ENCODE measurements at places on chromosomes 5 and 9.
A peak's percentile ranks its signal among the peaks of the same experiment; 100 is the strongest.

DNA sequence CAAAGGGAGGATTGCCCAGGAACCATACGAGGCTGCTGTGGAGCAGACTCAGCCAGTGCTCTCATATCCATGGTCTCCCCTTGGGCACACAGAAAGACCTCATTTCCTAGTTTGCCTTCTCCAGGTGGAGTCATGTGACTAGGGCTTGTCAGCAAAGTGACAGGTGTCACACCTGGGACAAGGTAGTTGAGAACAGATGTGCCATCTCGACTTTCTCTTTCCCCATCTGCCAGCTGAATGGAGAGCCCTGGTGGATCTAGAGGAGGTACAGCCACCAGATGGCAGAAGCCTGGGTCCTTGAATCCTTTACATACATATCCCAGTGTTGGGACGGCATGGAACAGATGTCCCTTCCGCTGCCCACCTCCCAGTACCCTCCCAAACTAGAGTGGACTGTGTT is 42.9 kb upstream of the ALDOB start:
- DNase-seq, result no peak

GRCh38 chr5:1470762-1471211 is 25.5 kb upstream of the SLC6A3 start:
- no peak for DNase-seq

- DNase-seq, result no peak
Measured at GRCh38 chr5:89580976-89581375, 698.0 kb upstream of the MEF2C start.

GRCh38 chr5:54772684-54773083 is 212.7 kb downstream of the ESM1 start:
- no peak for DNase-seq

- DNase-seq, result no peak
Measured at GRCh38 chr5:159486836-159487235, 156.5 kb upstream of the IL12B start.

DNA sequence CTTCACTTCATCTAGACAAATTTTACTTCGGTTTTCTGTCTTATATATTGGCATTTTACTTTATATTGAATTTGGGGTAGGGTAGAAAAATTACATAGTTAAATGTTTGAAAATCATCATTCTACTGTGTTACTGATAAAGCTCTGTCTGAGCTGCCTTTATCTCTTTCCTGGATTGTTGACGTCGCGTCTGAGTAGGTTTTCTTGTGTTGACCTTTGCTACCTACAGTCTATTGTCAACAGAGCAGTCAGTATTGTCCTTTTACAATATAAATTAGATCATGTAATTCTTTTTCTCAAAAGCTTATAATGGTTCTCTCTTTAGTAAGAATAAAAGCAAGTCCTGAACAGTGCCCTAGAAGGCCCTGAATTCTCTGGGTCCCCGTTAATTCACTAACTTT is 128.2 kb downstream of the HACD4 start:
- DNase-seq, result no peak

DNA sequence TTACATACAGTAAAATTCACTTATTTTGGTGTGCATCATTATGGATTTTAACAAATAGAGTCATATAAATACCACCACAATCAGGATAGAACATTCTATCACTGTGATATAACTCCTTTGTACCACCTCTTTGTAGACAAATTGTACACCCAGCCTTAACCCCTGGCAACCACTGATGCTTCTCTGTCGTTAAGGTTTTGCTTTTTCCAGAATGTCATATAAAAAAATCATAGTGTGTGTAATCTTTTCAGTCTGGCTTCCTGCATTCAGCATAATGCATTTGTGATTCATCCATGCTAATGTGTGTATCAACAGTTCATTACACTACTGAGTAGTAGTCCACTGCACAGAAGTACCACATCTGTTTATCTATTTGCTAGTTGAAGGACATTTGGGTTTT is 81.2 kb downstream of the ARSB start:
- DNase-seq, result peak; percentile 27

DNA sequence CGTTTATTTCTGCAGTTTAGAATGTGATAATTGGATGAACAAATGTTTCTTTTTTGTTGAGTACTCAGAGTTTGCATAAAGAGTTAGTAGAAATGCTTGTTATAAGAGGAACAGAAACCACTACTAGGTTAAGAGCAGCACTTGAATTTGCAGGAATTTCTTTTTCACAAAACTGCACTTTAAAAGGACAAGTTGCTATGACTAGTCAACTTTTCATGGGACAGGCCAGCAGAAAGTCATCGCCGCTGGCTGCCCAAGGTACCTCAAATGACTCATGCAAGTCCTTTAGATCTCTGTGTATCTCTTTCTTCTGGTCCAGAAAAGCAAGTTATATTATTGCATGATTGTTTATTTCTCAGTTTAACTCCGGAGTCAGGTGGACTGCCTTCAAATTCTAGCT is 97.3 kb upstream of the HMHB1 start:
- peak; percentile 27 for DNase-seq

DNA sequence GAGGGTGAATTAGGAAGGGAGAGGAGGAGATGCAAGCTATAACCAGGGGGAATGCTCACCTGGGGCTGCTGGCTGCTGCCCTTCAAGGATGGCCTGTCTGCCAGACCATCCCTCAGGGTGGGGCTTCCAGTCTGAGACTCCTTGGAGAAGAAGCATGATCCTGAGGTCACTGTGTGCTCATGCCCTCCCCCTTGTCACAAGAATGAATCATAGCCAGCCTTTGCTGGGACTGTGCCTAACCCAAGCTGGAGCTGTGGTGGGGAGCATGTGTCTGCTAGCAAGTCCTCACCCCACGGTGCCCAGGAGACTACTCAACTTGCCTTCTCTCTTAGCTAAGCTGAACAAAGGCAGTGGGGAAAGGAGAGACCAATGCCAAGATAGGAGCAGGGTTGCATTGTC is 463.6 kb downstream of the SPOCK1 start:
- DNase-seq, result no peak

GRCh38 chr9:109063760-109064159 is 50.5 kb upstream of the CTNNAL1 start:
- DNase-seq, result peak; percentile 63

GRCh38 chr9:124411514-124412227 is 3.6 kb downstream of the PSMB7 start:
- peak; percentile 86 for DNase-seq

DNA sequence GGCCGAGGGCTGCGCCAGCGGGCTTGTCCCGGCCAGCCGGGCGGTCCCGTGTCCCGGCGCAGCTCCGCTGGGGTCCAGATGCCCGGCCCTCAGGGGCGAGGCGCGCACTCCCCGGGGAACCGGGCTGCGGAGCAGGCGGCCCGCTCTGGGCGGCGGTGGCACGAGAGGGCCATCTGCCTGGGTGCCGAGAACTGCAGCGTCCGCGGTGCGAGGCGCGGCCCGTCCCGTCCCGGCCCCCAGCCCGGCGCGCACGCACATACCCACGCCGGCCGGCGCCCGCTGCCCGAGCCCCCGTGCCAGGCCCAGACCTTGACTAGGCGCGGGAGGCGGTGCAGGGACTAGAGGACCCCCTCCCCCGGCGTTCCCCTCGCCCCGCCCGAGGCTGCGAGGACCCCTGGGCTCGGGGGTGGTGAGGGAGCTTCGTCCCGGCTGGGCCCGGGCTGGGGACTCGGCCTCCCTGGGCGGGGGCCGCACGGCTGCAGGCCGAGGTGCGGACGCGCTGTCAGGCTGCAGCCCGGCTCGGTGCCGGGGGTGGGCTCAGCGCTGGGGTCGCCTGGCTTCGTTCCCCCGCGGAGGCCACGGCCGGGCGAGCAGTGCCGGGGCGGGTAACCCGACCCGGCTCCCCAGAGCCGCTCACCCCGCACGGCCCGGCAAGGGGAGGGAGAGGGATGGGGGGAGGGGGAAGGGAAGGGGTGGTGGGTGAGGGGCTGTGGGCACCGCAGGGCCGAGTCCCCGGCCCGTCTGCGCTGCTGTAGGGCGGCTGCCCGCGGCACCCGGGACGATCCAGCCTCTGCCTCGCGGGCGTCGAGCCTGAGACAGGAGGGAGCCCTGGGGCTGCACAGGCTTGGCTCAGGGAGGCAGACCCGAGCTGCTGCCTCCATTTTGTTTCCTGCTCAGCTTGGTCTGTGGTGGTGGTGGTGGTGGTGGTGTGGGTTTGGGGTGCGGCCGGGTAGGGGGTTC is 1.2 kb upstream of the NSD1 start:
- DNase-seq, result peak; percentile 28

DNA sequence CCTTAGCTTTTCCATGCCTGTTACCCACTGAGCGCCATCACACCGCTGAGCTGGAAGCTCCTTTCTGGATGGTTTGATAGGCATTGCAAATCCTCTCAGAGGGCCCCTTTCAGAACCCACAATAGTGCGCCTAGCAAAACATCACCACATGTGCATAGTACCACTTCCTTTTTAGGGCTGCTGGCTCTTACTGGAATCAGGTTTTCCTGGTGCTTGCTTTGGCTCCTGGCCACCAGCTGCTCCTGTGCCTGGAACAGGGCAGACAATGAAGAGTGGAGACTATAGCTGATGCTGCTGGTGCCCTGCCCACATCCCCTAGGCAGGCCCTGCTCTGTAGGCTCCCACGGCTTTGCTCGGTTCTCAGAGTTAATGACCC is 163.6 kb upstream of the SEMA6A start:
- no peak for DNase-seq
